ENCODE measurements at places on chromosomes 13 and 19.

- DNase-seq, result no peak
These were observed 17.6 kb downstream of the GNA11 start for GRCh38 chr19:3111586-3112247.

GRCh38 chr13:58165617-58166016 lies 534.1 kb downstream of the PCDH17 start:
- DNase-seq, result no peak

GRCh38 chr19:7628589-7629311 lies 595 bp downstream of the XAB2 start:
- DNase-seq, result no peak

DNA sequence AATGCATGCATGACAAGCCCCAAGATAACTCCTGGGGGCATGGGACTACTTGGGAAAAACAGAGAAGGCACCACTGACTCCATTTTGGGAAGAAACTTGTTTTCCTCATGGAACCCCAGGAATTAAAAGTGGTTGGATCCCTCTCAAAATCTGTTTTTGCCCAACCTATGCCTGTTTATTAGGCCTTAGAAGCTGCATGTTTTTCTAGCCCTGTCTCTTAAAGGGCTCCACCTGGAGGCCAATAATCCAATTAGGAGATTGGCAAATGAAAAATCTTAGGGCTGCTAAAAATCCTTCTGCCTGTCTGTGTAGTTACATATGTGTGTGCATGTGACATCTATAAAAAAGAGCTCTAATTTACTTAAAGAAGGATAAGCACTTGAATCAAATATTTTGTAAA lies 26.9 kb downstream of the MED4 start:
- DNase-seq, result no peak

DNA sequence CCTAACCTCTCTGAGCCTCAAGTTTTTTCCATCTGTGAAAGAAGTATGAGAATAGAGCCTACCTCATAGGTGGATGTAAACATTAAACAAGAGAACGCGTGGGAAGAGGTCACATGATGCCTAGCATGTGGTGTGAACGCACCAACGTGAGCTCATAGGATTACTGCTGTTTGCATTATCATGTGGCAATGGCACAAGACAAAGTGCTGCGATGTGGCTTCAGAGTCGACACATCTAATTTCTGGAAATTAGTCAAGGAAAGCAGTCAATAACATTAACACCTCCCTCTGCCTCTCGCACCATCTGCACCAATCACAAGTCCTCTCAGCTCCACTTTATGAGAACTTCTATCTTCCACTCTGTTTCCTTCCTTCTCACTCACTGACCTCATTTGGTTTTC lies 489.7 kb downstream of the COG6 start:
- DNase-seq, result no peak
